Stimulated activated CD4-positive, alpha-beta T cell treated with anti-CD3 and anti-CD28 coated beads, Interleukin-4, amount 100 ng/mL, for 4 hours (primary cell): ENCODE measurements at places on chromosomes 7 and 10.

GRCh38 chr10:126538439-126539135, 131.9 kb downstream of the C10orf90 start:
- no peak for DNase-seq

GRCh38 chr7:90611115-90611514, 15.0 kb downstream of the CDK14 start:
- no peak for DNase-seq

- DNase-seq, result no peak
Observed at GRCh38 chr7:28686418-28686800, 271.7 kb downstream of the TRIL start.

DNA sequence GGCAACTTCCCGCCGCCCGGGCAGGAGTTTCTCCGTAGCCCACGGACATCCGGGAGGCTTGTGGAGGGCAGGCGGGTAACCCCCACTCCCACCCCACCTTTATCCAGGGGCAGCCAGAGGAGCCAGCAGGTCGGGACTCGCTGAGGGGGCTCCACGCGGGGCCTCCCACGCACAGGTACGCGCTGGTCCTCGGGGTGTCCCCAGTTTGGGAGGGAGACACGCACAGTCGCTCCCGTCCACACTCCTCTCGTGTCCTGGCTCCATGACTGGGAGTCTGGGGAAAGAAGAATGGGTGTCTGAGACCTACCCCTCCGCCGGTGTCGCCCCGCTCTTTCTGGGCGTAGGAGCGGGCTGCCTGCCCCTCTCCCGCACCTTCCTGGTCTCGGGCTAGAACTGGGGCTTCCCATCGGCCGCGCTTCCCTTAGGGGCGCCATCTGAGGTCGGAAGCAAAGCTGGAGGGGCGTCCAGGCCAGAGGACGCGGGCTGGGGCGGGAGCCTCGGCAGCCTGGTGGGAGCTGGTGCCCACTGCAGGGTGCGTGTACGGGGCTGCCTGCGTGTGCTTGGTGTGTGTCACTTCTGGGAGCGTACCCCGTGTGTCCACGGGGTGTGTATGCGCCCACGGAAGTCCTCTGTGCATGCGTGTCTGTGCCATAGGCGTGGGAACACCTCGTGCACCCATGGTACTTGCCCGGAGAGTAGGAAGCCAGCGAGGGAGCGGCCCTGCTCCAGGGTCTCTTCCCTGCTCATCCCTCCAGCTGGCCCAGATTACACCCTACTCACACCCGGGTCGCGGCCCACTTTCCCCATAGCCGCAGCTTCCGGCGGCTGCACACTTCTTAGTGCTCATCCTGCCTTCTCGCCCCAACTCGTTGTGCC, 73.0 kb upstream of the LEP start:
- DNase-seq, result no peak

GRCh38 chr7:128747327-128748079, 8.3 kb downstream of the CALU start:
- no peak for DNase-seq
